ENCODE measurements at places on chromosomes 5 and 9.

- DNase-seq, result no peak
These were observed 98.4 kb downstream of the FNBP1 start for GRCh38 chr9:129944506-129945116.

GRCh38 chr9:107175041-107175440 lies 108.0 kb upstream of the RAD23B start:
- DNase-seq, result no peak

DNA sequence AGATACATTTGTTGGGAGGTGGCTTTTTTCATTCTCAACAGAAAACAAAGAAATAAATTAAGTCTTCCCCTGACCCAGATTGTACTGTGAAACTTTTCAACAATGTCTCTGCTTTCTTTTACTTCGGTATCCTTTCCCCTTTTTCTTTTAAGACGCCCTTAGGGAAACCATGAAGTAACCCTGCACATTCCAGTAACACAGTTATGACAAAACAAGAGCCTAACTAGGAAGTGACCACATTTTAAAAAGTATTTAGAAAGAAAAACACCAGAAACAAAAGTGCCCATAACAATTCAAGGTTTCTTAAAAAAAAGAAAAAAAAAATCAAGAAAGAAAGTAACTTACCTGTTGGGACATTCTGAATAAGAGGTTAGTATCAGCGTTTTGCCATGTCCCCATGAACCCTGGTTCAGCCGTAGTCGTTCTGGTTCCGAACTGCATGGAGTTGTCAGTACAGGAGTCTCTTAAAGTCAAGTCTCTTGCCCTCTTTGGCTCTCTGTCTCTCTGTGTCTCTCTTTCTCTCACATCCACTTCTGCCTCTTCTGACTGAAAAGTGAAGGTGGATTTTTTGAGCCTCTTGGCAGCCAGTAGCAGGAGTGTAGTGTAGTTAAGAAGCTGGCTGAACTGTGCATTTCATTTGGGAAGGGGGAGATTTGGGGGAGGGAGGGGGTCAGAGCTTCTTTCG lies 142.9 kb downstream of the BNC2 start:
- DNase-seq, result no peak

DNA sequence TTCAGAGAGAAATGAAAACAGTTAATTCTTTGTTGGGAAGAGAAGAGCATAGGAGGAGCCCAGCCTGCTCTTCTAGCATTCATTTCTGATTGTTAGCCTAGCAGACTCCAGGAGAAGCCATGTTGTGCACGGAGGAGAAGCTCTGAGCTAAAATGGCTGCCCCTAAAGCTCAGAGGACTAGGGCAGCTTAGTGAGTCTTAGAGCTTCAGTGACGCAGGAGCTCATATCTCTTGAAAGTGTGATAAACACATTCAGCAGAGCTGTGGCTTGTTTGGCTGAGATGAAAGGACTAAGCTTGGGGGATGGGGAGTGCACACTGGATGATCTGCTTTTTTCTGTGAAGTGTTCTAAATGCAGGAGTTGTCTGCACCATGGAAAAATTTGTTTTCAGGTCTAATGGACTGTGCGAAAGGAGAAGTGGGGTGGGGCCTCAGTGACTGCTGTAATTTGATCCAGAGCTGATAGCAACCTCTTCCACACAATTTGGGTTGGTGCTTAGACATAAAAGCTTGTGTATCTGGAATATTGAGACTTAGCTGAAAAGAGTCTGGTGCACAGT lies 58.5 kb downstream of the ZNF462 start:
- no peak for DNase-seq

- no peak for DNase-seq
These were observed 21.2 kb downstream of the DYNC2I2 start for GRCh38 chr9:128635266-128636023.

- DNase-seq, result no peak
These were observed 7.4 kb upstream of the IFNA1 start for GRCh38 chr9:21432672-21433425.

- DNase-seq, result no peak
These were observed 915 bp downstream of the HSDL2 start for GRCh38 chr9:112380825-112381221.

DNA sequence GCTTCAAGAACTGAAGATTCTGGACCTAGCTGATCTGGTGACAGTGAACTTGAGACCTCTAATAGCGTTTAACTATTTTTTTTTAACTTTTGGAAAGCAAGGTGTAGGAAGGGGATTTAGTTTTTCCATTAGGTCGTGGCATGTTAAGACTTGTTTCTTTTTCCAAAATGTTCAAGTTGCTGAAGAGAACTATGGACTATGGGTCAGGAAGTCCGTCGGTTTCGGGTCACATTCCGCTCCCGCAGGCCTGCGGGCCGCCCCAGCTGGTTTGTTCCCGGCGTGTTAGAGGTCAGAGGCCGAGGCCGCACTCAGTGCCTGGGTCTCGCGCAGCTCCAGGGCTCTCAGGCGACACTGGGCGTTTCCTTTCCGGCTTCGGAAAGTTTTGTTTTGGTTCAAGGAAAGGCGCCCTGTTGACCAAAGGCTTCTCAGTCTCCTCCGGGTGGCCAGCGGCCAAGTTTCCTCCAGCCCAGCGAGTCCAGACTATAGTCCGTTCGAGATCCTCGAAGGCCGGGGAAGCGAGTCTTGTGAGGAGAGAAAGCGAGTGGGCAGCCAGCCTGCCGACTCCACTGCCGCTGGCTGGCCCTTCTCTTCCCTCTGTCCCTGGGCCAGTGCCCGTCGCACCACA lies 586 bp upstream of the FCHO2 start:
- no peak for DNase-seq

DNA sequence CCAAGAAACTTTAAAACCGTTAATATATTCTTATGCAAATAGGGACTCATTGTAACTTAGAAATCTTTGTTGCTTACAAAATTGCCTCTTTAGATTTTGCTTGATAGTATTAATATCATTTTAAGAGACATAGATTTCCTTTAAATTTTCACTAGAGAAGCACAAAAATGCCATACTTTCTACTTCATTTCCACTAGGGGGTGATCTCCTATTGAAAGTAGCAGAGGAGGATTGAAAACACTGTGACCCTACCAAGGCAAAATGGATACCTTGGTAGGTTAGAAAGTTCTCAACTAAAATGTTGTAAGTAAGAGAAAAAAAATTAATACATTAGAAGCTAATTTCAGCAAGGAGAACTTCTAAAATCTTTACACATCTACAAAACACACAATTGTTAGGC lies 204.9 kb downstream of the CHSY3 start:
- DNase-seq, result no peak

- no peak for DNase-seq
These were observed 48.0 kb downstream of the IPO11 start for GRCh38 chr5:62460578-62460983.

GRCh38 chr9:131856105-131856504 lies 116.2 kb upstream of the RAPGEF1 start:
- DNase-seq, result no peak

DNA sequence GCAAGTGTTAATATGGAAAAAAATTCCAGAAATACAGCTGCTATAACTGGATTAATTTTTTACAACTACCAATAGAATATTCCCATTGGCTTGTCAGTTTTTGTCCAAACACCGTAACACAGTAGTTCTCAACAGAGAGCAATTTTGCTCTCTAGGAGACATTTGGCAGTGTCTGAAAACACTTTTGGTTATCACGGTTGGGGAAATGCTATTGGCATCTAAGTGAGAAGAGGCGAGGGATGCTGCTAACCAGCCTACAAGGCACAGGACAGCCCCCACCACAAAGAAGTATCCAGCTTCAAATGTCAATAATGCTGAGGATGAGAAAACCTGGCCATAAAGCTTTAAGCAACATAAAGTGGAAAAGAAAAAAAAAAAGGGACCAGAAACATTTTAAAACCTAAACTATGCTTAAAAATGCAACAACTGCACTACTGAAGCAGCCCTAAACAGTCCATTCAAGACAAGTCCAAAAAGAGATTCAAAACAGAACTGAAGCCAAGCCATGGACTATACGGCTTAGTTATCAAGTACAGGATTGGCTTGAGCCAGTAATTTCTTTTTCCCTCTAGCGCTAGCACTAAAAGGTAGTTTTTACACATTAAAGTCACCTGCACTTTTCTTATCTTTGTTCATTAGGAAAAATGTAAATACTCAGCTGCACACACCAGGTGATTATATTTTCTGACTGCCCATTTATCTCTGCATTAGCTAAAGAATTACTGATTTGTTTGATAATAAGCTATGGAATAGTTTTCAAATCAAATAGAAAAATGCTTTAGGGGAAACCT lies 83.9 kb downstream of the NR3C1 start:
- no peak for DNase-seq

GRCh38 chr9:121218357-121219027 lies 16.8 kb upstream of the RAB14 start:
- DNase-seq, result no peak

- no peak for DNase-seq
These were observed 40.2 kb downstream of the ACO1 start for GRCh38 chr9:32424616-32425015.

DNA sequence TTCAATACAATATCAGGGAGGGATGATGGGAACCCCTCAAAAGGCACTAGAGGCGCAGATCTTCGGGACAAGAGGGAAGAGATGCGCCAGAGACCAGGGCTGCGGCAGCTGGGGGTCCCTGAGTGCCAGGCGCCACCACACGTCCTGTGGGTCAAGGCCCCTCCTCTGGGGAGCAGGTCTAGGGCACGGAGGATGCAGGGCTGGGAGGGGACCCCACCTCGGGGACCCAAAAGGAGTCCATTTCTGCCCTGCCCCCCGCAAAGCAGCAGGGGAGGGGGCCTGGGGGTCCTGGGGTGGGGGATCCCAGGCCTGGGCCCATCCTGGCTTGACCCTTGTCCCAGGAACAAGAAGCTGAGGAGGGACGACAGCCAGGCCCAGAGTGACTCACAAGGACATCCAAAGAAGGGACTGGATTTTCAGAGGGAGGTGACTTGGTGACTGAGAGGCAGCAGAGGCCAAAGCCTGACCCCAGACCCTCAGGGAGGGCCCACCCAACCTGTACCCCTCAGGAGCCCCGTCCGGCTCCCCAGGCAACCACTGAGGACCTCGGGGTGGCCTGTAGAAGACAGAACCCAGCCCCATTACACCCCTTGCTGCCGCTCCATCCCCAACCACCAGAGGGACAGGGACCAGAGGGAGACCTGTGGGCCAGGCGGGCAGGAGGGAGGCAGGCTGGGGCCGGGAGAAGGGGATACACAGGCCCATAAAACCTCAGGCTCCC lies 54.2 kb downstream of the LRSAM1 start:
- no peak for DNase-seq

DNA sequence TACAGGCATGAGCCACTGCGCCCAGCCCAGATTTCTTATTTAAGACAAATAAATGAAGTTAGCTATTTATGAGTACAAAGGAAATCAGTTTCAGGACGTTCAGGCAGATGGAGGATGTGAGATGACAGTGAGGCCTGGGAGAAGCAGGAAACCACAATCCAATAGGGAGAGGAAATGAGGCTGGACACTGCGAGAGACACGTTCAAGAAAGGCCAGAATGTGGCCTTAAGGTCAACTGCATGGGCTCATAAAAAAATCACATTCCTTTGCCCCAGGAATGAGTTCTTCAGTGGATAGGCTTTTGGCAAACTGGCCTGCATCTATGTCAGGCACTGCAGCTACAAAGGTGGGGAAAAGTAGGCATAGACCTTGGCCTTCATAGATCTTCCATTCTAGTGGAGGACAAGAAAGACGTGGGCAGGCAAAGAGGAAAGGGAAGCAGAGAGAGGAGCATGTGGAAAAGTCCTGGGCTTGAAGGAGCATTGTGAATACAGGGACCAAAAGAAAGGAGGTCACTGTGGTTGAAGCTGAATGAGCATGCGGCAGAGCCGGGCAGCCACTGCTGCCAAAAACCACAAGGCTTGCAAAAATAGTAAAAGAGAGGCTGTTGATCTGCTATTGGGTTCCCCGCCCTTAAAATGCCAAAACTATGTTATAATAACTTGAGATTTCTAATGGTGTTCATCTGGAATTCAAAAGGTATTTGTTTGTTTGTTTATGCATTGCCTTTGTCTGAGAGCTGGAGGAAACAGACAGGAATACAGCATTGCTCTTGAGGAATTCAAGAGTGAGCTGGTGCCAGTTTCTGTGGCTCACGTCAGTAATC lies 133.0 kb downstream of the GNA14 start:
- DNase-seq, result no peak

All from activated CD4-positive, alpha-beta T cell treated with anti-CD3 and anti-CD28 coated beads for 1 hour (primary cell).